ENCODE measurements at places on chromosomes 6 and 20.

- H3K27me3 ChIP-seq, result peaks cover 8% of the 10 kb centered on the region
- no peak for DNase-seq
- H3K36me3 ChIP-seq, result no peaks in the 10 kb centered on the region
- no peaks in the 10 kb centered on the region for H3K4me1 ChIP-seq
- H3K4me3 ChIP-seq, result no peak overlapping the region
Measured at GRCh38 chr6:29685718-29686326, 4.9 kb upstream of the ZFP57 start.

DNA sequence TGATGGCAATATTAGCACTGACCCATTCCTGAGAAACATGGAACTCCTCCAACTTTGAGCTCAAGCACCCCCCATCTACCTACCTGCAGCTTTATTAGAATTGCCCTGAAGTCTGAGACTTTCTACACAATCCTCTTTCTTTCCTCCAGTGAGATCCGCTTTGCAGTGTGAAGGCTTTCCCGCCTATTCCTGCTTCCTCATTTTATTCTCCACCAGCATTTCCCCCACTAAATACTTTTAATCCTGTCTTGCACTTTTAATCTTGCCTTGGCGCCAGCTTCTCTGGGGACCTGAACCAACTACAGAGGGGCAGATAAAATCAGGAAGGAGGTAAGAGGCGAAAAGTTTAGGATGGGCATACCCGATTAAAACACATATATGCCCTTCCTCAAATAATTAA lies 178.1 kb upstream of the PRDM1 start:
- DNase-seq, result no peak
- no peaks in the 10 kb centered on the region for H3K4me1 ChIP-seq
- H3K36me3 ChIP-seq, result no peaks in the 10 kb centered on the region
- H3K27ac ChIP-seq, result no peak overlapping the region
- no peaks in the 10 kb centered on the region for H3K27me3 ChIP-seq

DNA sequence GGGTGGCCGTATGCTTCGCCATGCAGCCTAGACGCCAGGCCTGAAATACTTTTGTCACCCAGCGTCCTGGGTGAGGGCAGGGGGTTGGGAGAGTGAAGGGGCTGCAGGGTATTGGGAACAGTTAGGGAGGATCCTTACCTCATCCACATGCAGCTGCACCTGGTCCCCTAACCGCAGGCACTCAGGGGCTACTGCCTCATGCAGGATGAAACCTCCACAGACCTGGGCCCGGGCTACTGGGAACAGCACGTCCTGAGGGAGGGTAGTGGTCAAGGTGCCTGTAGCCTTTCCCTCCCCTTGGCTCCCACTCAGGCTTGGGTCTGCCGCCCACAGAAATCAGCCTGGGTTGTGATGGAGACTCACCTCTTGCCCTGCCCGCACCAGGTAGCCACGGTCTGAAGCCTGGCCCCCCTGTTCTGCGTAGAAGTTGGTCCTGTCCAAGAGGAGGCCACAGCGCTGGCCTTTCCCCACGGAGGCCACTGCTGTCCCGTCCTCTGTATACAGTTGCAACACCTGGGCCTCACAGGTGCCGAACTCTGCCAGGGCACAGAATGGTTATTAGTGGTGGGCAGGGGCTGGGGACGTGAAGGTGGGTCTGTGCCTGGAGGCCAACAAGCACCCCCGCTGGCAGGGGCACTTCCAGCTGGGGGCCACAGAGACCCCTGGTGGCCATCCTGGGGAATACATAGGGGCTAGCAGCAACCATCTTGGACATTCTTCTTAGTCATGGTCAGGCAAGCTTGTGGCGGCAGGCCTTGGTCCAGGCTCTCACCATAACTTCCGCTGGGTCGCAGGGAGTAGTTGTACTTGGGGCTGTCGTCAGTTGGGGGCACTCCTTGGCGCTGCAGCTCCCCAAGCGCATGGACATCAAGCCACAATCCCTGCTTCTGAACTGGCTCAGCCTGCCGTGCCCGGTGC lies 8.6 kb downstream of the AARS2 start:
- no peaks in the 10 kb centered on the region for H3K27me3 ChIP-seq
- H3K27ac ChIP-seq, result no peak overlapping the region
- peaks cover 90% of the 10 kb centered on the region for H3K36me3 ChIP-seq
- peak; percentile 44 for DNase-seq
- no peaks in the 10 kb centered on the region for H3K4me1 ChIP-seq
- no peak overlapping the region for H3K4me3 ChIP-seq

DNA sequence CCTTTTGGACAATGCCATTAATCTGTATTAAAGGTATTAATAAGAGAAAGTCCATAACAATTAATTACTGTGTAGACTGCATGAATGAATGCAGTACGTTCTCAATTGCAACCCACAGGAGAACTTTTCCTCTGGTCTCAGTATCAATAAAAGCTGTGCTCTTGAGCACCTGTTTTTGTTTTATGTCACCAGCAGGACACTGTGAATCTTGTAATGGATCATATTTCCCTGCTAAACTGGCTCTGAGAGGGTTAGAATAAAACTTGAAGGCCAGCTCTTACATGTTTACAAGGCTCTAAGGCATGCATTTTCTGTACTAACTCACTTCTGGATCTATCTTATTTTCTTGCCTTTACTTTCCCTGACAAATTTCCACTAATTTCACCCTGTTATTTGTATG lies 214.3 kb upstream of the PLN start:
- H3K4me3 ChIP-seq, result no peak overlapping the region
- H3K27me3 ChIP-seq, result no peaks in the 10 kb centered on the region
- H3K4me1 ChIP-seq, result no peaks in the 10 kb centered on the region
- no peaks in the 10 kb centered on the region for H3K36me3 ChIP-seq
- DNase-seq, result no peak

- DNase-seq, result no peak
- H3K4me3 ChIP-seq, result no peak overlapping the region
Measured at GRCh38 chr6:36377594-36377993, 9.9 kb downstream of the ETV7 start.

GRCh38 chr20:53760025-53760441 lies 166.4 kb upstream of the ZNF217 start:
- no peak overlapping the region for H3K4me3 ChIP-seq
- no peak for DNase-seq
- H3K36me3 ChIP-seq, result no peaks in the 10 kb centered on the region
- no peaks in the 10 kb centered on the region for H3K27me3 ChIP-seq
- no peak overlapping the region for H3K27ac ChIP-seq

DNA sequence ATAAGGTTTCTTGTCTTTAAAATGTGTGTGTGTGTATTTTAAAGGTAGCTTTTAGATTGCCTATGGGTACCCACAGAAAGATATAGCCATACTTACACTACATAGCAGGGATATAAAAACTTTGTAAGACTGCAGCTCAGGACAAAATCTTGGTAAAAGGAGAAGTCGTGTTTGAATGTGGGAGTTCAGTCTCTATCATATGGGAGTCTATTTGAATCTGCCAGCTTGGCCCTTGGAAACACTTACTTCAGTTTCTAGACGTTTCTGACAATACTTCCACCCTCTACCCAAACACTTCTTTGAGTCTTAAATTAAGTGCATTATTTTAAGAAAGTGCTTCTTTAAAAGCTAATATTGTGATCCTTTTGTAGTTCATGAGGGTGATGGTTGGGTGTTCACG lies 155.7 kb downstream of the CARMIL1 start:
- no peak overlapping the region for H3K27ac ChIP-seq
- peaks cover 16% of the 10 kb centered on the region for H3K27me3 ChIP-seq
- no peaks in the 10 kb centered on the region for H3K4me1 ChIP-seq
- no peaks in the 10 kb centered on the region for H3K36me3 ChIP-seq

DNA sequence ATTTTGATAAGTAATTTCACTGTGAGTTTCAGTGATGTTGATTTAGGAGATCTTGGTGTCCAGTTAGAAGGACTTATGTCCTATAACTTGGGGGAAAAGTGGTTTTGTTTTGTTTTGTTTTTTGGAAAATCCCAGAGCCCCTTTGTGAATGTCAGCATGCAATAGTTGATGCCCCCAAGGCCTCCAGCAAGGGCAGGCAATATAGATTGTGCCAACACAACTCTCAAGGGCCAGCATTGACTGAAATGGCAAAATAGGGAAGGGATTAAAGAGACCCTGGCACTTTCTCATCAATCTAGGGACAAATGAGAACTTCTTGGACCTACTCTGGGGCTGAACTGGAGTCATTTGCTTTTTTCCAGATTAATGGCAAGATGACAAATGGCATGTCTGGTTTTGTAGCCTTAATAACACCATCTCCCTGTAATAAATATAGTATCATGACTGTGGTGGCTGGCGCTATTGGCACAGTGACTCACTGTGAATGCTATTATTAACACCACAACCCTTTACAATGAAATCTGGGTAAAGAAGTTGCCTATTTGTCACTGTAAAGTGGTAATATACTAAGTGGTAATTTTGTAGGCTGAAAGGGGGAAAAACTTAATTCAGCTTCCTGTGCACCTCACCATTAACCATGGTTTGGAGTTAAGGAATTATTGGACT lies 51.8 kb downstream of the ABRACL start:
- no peaks in the 10 kb centered on the region for H3K36me3 ChIP-seq
- no peaks in the 10 kb centered on the region for H3K4me1 ChIP-seq
- H3K27ac ChIP-seq, result no peak overlapping the region
- H3K27me3 ChIP-seq, result no peaks in the 10 kb centered on the region
- no peak for DNase-seq

GRCh38 chr6:125101631-125102030 lies 51.9 kb upstream of the TPD52L1 start:
- no peaks in the 10 kb centered on the region for H3K4me1 ChIP-seq
- no peaks in the 10 kb centered on the region for H3K36me3 ChIP-seq
- no peak for DNase-seq
- no peak overlapping the region for H3K4me3 ChIP-seq

GRCh38 chr6:62367601-62368000 lies 81.6 kb upstream of the KHDRBS2 start:
- H3K27ac ChIP-seq, result no peak overlapping the region
- no peaks in the 10 kb centered on the region for H3K27me3 ChIP-seq
- no peak overlapping the region for H3K4me3 ChIP-seq
- no peaks in the 10 kb centered on the region for H3K4me1 ChIP-seq
- no peaks in the 10 kb centered on the region for H3K36me3 ChIP-seq

- no peak within 1 kb of the TSS for H3K4me3 ChIP-seq
- H3K27ac ChIP-seq, result no peak within 1 kb of the TSS
- H3K36me3 ChIP-seq, result no peaks in the 10 kb centered on the region
- no peak for DNase-seq
- no peaks in the 10 kb centered on the region for H3K4me1 ChIP-seq
Measured at GRCh38 chr20:1225783-1226654, at the start of gene RAD21L1. TSS of gene RAD21L1 (plus strand) at chr20:1226044. CDS start at chr20:1228454, 2,410 bp downstream.

GRCh38 chr6:43636308-43636659 lies 644 bp downstream of the MAD2L1BP start:
- H3K27ac ChIP-seq, result peak overlapping the region; percentile 86
- H3K4me1 ChIP-seq, result peaks cover 48% of the 10 kb centered on the region
- peak overlapping the region; percentile 76 for H3K4me3 ChIP-seq
- H3K36me3 ChIP-seq, result peaks cover 39% of the 10 kb centered on the region

GRCh38 chr6:125299257-125299656 lies 2.5 kb downstream of the HDDC2 start:
- no peak overlapping the region for H3K4me3 ChIP-seq
- peaks cover 32% of the 10 kb centered on the region for H3K4me1 ChIP-seq
- DNase-seq, result no peak
- H3K27ac ChIP-seq, result no peak overlapping the region
- H3K27me3 ChIP-seq, result no peaks in the 10 kb centered on the region

- no peaks in the 10 kb centered on the region for H3K4me1 ChIP-seq
- H3K27me3 ChIP-seq, result no peaks in the 10 kb centered on the region
- no peaks in the 10 kb centered on the region for H3K36me3 ChIP-seq
- DNase-seq, result no peak
- no peak overlapping the region for H3K27ac ChIP-seq
Measured at GRCh38 chr6:46969206-46969605, 47.5 kb upstream of the ADGRF5 start.

DNA sequence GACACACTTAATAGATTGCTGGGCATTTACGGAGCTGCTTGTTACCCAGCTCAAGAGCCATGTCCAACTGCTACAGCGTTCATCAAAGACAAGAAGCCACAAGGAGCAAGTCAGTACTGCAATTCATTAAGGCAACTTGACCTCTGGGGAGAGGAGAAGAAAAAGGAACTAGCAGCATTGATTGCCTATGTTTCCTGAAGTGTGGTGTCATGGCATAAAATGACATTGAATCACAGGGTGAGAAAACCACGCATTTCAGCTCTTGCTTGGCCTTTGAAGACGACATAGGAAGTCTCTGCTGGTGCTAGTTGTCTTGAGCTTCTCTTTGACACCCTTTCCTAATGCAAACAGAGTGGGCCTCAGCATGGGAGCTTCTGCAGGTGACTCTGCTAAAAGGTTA lies 139.1 kb downstream of the CDH26 start:
- DNase-seq, result peak; percentile 46
- H3K27me3 ChIP-seq, result no peaks in the 10 kb centered on the region
- H3K4me1 ChIP-seq, result peaks cover 38% of the 10 kb centered on the region
- H3K36me3 ChIP-seq, result peaks cover 64% of the 10 kb centered on the region
- no peak overlapping the region for H3K4me3 ChIP-seq

GRCh38 chr6:157410045-157410444 lies 29.1 kb downstream of the ZDHHC14 start:
- no peaks in the 10 kb centered on the region for H3K36me3 ChIP-seq
- DNase-seq, result no peak
- H3K27ac ChIP-seq, result no peak overlapping the region
- H3K27me3 ChIP-seq, result peaks cover 4% of the 10 kb centered on the region

- H3K27me3 ChIP-seq, result no peaks in the 10 kb centered on the region
- no peak overlapping the region for H3K4me3 ChIP-seq
- H3K27ac ChIP-seq, result no peak overlapping the region
Measured at GRCh38 chr6:139751179-139751578, 376.7 kb upstream of the CITED2 start.

- H3K27me3 ChIP-seq, result no peaks in the 10 kb centered on the region
- H3K36me3 ChIP-seq, result no peaks in the 10 kb centered on the region
- H3K27ac ChIP-seq, result no peak overlapping the region
Measured at GRCh38 chr6:7073821-7074525, 33.8 kb upstream of the RREB1 start.

DNA sequence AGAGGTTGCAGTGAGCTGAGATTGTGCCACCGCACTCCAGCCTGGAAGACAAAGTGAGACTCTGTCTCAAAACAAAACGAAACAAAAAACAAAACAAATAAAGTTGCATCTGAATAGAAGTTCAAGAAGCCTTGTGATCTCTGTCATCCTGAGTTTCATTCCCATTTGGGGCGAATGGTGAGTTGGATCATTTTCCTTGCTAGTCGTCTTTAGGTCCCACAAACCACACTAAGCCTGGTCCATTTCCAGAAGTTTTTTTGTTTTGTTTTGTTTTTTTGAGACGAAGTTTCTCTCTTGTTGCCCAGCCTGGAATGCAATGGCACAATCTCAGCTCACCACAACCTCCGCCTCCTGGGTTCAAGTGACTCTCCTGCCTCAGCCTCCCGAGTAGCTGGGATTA lies 33.8 kb downstream of the ZNF217 start:
- H3K27me3 ChIP-seq, result no peaks in the 10 kb centered on the region
- peaks cover 3% of the 10 kb centered on the region for H3K36me3 ChIP-seq
- no peak for DNase-seq
- H3K4me1 ChIP-seq, result no peaks in the 10 kb centered on the region

GRCh38 chr6:138896104-138896756 lies 91.8 kb downstream of the REPS1 start:
- peaks cover 18% of the 10 kb centered on the region for H3K36me3 ChIP-seq
- no peaks in the 10 kb centered on the region for H3K4me1 ChIP-seq
- no peaks in the 10 kb centered on the region for H3K27me3 ChIP-seq
- no peak overlapping the region for H3K4me3 ChIP-seq
- DNase-seq, result no peak

GRCh38 chr6:43444036-43444435 lies 11.3 kb downstream of the DLK2 start:
- peaks cover 61% of the 10 kb centered on the region for H3K36me3 ChIP-seq
- no peak for DNase-seq
- no peaks in the 10 kb centered on the region for H3K27me3 ChIP-seq
- H3K4me3 ChIP-seq, result no peak overlapping the region
- H3K27ac ChIP-seq, result no peak overlapping the region
- H3K4me1 ChIP-seq, result no peaks in the 10 kb centered on the region
